Hypothalamus (tissue), 51 donors: ENCODE measurements at places on chromosomes 4 and X.

GRCh38 chr4:116088771-116089170 lies 975.4 kb upstream of the NDST4 start:
- no peak for DNase-seq

DNA sequence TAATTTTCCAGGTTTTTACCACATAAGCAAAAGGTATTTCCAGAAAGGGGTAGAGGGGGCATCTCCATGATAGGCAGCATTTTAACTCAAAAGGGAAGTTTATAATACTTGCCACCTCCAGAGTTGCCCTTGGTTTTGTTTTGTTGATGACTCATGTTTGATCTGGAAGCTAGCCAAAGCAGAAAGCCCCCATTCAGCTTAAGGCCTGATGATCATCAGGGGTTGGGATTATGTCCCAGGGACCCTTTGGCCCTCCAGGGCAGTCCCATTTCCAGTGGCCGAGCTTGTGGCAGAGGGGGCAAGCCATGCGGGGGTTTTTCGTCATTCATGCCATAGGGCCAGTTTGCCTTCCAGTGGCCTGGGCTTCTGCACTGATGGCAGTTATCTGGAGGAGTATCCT lies 143.0 kb upstream of the PLAC1 start:
- no peak for DNase-seq

GRCh38 chr4:101345271-101345595 lies 2.1 kb downstream of the PPP3CA start:
- DNase-seq: no peak

- no peak for DNase-seq
Observed at GRCh38 chrX:134024686-134025377, 39.4 kb upstream of the GPC3 start.

DNA sequence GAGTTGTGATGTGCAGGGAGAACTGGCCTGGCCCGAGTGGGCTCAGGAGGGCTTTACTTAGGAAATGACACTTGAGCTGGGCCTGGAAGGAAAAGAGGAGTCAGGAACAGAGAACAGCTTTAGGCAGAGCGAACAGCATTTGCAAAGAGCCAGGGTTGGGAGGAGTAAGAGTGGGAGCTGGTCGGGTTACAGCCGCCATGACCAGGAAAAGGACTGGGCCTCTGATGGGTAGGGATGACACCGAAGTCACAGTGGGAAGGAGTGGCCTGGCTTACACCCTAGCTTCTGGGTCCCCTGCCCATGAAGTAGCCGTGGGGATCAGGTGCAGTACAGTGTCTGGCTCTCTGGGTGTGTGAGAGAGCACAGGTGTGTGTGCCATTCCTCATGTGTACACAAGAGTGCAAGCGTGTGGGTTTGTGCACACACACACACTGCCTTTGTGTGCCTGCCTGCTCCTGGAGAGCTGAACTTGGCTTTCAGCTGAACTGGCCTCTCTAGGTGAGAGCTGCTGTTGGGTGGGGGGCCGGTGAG lies 31.6 kb downstream of the TRMT44 start:
- DNase-seq: no peak

DNA sequence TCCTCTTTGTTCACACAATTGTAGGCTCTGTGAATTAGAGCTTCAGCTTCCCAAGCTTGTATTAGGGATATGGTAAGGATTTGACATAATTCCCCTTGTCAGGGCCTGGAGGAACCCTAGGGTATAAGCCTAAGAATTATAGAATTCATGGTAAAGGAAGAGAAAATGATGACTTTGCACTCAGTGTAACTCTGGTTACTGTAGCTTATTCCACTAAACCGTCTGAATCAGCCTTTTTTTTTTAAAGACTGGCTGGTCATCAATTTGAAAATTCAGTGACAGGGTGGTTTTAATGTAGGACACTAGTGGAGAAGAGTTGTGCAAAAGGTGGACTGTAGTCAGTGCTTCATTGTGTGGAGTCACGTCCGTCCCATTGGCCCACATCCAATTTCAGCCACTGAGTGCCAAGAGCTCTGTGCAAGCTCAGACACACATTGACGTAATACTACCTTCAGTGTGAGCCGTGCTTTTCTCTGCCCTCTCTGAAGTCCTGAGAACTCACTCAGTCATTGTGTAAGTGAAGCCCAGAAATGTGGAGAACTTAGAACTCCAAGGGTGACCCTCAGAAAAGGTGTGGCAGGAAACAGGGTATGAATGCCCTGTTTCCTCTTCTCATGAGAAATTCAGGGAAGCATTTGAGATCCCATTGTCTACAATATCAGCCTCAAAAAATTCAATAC lies 449.8 kb downstream of the C4orf33 start:
- DNase-seq: no peak

DNA sequence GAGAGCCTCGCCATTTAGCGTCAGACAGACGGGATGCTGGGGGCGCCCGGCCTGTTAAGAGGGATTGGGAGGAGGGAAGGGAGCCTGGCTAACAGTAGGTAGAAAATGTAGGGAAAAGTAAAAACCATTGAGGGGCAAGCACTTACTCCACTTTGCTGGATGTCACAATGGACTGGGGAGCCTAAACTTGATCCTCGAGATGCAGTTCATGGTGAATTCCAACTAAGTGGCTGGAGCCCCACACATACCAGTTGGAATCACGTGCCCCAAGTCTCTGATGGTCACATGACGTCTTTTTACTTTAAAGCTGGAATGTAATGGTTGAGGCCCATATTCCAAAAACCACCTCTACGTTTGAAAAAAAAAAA lies 1.5 kb downstream of the PLS3 start:
- DNase-seq: peak; percentile 4

DNA sequence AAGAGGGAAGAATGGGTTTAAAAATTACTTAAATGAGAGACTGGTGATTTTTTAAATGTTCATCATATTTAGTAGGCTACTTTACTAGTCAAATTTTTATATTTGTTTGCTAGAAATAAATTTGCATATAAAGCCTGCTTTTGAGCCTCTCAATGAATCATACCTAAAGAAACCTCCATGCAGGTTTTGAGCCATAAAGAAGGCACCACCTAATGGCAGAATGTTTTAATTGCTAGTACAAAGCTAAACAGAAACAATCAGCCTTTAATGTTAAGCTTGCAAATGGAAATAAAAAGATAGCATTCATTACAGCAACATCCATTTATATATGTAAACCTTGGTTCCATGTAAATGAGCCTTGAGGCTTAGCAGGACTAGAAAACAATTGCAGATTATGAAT lies 989.7 kb downstream of the CCSER1 start:
- DNase-seq: no peak
